GM23248 (cell line): ENCODE measurements at places on chromosomes 7 and 10. TPM values are rescaled to one million over a fixed set of nuclear protein-coding genes. Genes with fewer than 3 reads are reported as not detected.

DNA sequence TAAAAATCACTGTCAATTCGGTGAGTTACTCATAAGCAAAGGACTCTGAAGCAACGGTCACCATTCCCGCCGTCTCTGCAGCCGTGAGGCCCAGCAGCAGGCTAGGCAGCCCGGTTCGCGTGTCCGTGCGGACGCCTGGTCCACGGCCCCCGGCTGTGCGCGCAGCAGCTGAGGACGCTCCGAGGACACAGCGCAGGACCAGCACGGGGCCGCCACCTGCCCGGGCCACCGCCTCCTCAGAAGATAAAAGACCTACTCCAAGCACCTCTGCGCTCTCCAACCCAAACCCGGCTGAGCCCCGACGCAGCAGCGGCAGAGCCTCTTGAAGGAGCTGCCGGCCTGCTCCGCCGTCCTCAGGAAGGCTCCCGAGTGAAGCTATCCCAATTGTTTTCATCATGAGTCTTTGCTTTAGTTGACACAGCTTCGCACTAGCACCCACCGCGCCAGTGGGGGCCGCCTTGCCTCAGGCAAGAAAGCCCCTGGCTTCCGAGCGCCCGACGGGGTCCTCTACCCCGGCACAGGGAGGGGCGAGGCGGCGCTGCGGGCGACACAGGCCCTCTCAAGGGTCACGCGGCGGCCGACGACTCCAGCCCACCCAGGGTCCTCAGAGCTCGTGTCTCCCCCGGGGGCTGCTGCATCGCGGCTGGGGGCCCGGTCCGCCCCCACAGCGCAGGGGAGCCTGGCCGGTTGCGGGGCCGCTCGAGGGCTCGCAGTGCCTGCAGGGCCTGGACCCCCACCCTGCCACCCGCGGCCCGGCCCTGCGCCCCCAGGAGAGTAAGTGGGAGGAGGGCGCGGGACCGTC is 16.9 kb upstream of the GPR146 start:
- DNase-seq: peak; percentile 51

DNA sequence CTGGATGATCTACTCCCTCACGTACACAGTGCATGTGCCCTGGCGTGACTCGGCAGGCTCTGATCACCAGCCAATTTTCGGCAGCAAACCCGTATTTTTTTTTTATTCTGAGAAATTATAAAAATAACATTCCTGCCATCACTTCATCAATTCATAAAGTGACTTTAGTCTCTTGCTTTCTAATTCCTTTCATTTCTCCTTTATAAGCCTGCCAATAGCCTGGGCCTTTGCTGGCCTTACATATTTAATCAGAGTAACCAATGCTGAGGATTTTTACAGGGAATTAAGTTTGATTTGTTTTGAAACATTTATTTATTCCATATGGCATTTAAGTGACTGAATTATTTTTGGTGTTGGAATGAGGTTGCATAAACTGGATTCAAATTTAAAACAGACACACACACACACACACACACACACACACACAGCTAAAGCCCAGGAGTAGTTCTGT is 140.8 kb downstream of the ETV1 start:
- DNase-seq: peak; percentile 56

TMEM176A gene
- not detected in 2 replicates for polyA plus RNA-seq

EPO gene
- polyA plus RNA-seq: not detected in 2 replicates

METTL27 gene
- 6.0 and 6.5 TPM in 2 replicates for polyA plus RNA-seq

FAM180A gene
- polyA plus RNA-seq: 50.3 and 52.5 TPM in 2 replicates
